ENCODE measurements at places on chromosomes 3 and 15. TPM values are rescaled to one million over a fixed set of nuclear protein-coding genes. Genes with fewer than 3 reads are reported as not detected.

The GNAT1 gene
- not detected for total RNA-seq

The SAXO2 gene
- 0.49 TPM for total RNA-seq

The FOXB1 gene
- total RNA-seq = 1.6 TPM

The GATA2 gene
- total RNA-seq = 0.32 TPM

The OCA2 gene
- total RNA-seq = not detected

The BHLHE40 gene
- total RNA-seq = 548 TPM

The RBMS3 gene
- total RNA-seq = 4.2 TPM

The PLSCR4 gene
- not detected for total RNA-seq

The PFKFB4 gene
- 8.8 TPM for total RNA-seq

The EFCC1 gene
- total RNA-seq = not detected

The HTR3E gene
- total RNA-seq = not detected

The DNAJC19 gene
- 40.0 TPM for total RNA-seq

The CNTN6 gene
- not detected for total RNA-seq
